Right lung (tissue), 10 donors: ENCODE measurements at places on chromosomes 13 and 19.
A peak's percentile ranks its signal among the peaks of the same experiment; 100 is the strongest.

GRCh38 chr13:101835920-101836319, 383.4 kb downstream of the ITGBL1 start:
- no peak for DNase-seq

DNA sequence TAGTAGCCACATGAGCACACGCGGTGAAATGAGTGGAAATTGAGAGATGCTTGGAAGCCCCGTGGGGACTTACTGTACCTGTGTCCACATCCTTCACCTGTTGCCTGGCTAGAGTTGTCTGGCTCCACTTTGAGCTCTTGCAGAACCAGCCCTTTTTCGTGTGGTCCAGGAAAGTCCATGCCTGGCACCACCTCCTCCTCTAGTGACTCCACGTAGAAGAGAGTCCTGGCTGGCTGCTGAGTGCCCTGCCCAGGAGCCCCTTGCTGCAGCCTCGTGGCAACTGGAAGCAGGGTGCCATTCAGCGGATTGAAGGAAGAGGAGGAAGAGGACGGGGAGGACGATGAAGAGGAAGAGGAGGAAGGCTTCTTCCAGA, 515 bp upstream of the ATXN8OS start:
- DNase-seq: no peak

DNA sequence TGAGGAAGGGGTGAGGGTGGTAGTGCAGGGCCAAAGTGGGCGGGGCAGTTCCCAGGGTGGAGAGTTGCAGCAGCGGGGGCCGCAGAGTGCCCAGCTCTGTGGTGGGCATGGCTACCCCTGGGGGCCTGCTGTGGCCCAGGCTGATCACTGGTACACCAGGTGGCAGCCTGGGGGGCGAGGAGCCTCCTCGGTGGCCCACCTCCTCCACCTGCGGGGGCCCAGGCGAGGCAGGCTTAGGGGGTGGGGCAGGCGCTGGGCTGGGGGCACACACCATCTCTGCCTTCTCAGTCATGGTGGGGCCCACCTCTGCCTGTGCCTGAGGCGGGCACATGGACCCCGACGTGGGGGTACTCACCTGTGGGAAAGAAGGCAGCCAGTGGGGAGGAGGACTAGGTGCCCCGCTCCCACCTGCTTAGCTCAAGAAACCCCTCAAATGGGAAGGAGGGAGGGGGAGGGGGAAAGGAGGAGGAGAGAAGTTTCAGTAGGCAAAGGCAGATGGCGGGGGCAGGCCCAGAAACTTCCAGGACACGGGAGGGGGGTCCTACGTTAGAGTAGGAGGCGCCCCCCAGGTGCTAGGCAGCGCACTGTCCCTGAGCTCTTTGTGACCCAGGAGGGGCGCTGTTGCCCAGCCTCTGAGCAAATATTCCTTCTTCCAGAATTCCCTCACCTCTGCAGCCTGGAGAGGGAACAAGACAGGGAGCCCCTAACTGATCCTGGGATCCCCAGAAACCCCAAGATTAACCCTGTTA, 1.6 kb downstream of the LYL1 start:
- DNase-seq: no peak

DNA sequence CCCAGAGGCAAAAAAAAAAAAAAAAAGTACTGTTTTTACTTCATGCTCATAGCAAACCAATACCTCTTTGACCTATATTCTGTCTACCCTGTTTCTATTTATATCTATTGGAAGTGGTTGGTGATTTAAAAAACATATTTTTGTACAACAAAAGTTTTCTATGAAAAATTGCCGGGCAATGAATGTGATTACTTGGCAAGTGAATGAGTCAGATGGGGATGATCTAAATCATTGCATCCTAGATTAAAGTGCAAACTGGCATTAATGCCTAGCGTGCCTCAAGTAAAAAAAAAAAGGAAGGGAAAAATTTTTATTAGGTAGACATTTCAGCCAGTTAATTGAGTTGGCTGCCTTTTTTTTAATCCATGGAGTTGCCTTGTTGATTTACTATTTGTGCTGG, 500.6 kb downstream of the KCTD12 start:
- no peak for DNase-seq

- no peak for DNase-seq
Measured at GRCh38 chr19:42201489-42202289, 15.8 kb downstream of the DEDD2 start.

DNA sequence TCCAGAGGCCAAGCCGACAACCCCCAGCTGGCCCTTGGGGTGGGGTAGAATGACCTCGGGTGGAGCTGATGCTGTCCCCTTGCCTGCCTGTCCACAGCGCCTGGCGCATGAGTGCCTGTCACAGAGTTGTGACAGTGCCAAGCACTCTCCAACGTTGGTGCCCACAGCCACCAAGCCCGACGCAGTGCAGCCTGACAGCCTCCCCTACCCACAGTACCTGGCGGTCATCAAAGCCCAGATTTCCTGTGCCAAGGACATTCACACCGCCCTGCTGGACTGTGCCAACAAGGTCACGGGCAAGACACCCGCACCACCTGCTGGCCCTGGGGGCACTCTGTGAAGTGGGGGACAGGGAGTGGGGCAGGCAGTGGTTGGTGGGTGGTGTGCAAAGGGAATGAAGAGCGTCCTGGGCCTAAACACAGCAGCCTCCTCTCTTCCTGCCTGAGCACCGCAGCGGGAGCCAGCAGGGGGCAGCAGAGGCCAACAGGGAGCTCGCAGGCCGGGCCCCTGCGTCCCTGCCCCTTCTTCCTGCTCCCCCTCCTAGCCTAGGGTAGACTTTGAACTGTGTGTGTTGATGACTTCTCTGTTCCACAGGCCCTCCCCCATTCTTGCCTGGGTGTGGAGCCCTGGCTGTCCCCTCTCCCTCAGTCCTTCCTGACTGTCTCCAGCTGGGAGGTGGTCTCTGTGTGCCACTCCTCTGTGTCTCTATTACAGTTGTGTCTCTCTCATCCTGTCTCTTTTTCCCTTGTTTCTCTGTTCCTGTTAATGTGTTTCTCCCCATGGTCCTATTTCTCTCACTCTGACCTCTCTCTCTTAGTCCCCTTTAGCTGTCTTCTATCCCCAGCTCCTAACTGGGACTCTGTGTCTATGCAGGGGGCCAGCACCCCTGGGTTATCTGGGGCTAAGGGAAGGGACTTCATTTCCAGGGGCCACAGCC, 6.5 kb downstream of the MED29 start:
- DNase-seq: peak; percentile 76

- DNase-seq: no peak
Measured at GRCh38 chr13:51825681-51826254, 19.2 kb downstream of the TMEM272 start.

- no peak for DNase-seq
Measured at GRCh38 chr13:94678845-94679244, 33.5 kb downstream of the SOX21 start.

GRCh38 chr19:32550666-32551065, 30.3 kb upstream of the PDCD5 start:
- DNase-seq: no peak
